ENCODE measurements at places on chromosomes 7 and 10.

- DNase-seq, result no peak
Observed at GRCh38 chr10:27624941-27625340, 120.7 kb downstream of the MKX start.

GRCh38 chr10:71191019-71191418 lies 21.4 kb upstream of the UNC5B start:
- DNase-seq, result no peak

- DNase-seq, result no peak
Observed at GRCh38 chr7:2066251-2066919, 166.4 kb downstream of the MAD1L1 start.

- DNase-seq, result no peak
Observed at GRCh38 chr10:116699049-116699448, 43.3 kb downstream of the HSPA12A start.

DNA sequence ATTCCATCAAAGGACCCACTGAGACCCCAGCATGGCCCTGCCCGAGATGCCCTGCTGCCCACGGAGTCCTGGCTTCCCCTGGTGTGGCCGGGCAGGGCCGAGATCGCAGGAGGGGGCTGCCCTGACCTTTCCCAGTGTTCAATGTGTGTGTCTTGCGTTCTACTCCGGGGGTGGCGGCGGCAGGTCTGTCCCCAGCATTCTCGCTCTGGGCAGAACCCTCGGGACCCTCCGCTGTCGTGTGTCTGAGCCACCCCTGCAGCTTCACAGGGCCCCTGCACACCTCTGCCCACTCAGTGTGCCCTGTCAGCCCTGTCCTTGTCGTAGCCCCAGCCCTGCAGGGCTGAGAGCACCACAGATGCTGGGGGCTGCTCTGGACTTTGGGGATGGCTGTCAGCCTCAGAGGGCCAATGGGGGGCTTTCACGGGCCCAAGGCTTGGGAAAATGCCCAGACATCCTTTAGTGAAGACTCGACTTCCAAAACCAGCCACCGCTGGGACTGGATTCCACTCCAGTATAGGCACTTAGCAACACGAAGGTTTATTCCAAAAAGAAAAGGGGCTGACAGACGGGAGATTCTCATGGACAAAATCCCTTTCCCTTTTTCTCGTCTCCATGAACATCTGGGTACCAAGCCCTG lies 30.0 kb upstream of the KNDC1 start:
- no peak for DNase-seq

GRCh38 chr10:1933215-1933614 lies 195.9 kb upstream of the ADARB2 start:
- no peak for DNase-seq

DNA sequence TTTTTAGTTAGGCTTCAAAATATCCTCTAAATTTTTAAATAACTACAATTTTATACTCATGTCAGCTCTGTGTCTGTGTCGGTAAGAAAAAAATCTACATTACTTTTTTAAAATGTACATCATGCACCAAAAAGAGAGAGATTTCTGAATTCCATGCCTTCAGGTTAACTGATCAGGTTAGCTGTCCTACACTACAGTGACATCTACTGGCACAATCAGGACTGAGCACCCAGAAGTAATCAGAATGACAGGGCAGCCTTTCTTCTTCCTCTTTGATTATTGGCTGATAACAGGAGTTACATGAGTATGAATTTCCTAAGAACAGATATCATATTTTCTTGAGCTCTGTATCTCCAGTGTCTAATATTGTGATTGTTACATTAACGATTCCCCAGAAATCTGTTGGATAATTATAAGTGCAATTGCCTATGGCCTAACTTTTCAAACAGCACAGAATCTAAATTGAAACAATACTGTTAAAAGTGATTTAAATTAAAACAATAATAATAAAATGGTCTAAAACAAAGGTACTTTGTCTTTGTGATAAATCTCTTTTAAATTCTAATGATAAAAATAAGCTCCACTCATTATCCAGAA lies 41.8 kb upstream of the HYCC1 start:
- DNase-seq, result peak; percentile 60

- DNase-seq, result no peak
Observed at GRCh38 chr7:32901629-32902028, 10.1 kb upstream of the KBTBD2 start.

- no peak for DNase-seq
Observed at GRCh38 chr7:8254215-8254614, 7.8 kb downstream of the ICA1 start.

DNA sequence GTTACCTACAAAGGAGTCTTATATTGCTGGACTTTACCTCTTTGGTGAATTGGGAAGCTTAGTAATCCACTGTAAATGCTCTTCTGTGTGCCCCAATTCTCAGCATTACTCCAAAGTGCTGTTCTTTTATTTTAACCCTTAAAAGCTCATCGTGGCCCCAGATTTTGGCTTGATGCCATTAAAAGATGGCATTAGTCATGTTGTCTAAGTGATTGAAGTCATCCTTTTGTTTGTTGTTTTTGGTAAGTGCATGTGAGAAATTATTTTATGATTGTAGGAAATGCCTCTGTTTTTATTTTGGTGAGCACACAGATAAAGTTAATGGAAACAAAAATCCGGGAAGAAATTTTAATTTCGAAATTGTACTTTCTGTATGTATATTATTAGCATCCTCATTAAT lies 82.5 kb upstream of the GATA3 start:
- no peak for DNase-seq

- DNase-seq, result no peak
Observed at GRCh38 chr10:70038923-70039322, 13.7 kb upstream of the MACROH2A2 start.

DNA sequence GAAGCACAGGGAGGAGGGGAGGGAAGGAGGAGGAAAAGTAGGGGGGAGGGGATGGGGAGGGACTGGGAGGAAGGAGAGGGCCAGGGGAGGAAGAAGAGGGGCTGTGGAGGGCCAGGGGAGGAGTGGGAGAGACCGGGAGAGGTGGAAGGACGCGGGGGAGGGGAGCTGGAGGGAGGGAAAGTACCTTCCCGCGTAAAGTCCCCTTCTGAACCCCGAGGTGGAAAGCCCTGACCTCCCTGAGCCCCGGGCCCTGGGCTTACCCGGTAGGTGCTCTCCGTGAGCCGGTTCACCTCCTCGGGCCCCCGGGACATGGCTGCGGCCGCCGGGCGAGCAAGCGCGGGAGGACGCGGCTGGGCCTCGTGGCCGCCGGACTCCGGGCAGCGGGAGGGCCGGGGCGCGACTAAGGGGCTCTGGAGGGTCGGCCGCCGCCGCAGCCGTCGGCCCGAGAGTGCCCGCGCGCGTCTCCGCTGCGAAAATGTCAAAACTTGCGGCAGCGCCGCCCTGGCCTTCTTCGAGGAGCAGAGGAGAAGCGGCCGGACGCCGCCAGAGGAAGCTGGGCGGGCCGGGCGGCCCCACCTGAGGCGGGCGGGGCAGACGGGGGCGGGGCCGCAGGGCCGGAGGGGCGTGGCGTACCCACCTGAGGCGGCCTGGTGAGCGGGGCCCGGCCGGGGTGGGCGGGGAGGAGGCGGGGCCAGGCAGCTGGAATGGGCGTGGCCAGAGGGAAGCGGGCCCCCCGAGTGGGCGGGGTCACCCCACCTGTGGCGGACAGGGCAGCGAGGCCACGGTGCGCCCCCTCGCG lies at the start of gene BAIAP2L1:
Gene BAIAP2L1, minus strand, starts transcription at position 549 of the 799 bp plus-strand sequence. Its CDS starts 238 bp downstream, at position 311.
- DNase-seq, result peak; percentile 30

- DNase-seq, result no peak
Observed at GRCh38 chr7:65304175-65304574, 69.5 kb upstream of the ZNF92 start.

- no peak for DNase-seq
Observed at GRCh38 chr10:371515-371914, 236.3 kb downstream of the ZMYND11 start.

DNA sequence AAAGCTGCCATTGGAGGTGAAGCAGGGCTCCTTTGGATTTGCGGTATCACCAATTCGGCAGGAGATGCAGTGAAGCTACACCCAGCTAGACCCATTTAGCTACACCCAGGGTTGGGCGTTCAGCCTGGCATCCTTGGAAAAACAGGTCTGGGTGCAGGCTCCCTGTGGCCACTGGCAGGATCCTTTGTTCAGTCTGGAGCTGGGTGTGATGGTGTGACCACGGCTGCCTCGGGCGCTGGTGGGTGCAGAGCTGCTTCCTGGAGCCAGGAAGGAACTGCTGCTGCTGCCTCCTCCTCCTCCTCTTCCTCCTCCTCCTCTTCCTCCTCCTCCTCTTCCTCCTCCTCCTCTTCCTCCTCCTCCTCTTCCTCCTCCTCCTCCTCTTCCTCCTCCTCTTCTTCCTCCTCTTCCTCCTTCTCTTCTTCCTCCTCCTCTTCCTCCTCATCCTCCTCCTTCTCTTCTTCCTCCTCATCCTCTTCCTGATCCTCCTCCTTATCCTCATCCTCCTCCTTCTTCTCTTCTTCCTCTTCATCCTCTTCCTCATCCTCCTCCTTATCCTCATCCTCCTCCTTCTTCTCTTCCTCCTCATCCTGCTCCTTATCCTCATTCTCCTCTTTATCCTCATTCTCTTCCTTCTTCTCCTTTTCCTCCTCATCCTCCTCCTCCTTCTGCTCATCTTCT lies 84.0 kb downstream of the GRK5 start:
- DNase-seq, result no peak

GRCh38 chr7:35878351-35878750 lies 77.5 kb downstream of the SEPTIN7 start:
- no peak for DNase-seq

DNA sequence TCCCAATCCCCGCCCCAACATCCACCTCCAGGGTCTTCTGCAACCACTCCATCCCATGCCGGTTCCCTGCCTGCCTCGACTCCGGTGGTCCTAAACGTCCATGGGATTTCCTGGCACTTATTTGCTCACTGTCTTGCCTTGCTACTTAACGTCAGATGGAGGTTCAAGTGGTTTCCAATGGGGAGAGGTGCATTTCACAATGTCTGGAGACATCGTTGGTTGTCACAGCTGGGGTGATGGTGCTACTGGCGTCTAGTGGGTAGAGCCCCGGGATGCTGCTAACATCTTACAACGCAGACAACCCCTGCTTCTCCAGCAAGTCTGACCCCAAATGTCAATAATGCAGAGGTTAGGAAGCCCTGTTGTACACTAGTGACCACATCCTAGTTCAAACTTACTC lies 82.9 kb upstream of the ANLN start:
- no peak for DNase-seq

- DNase-seq, result no peak
Observed at GRCh38 chr10:47440207-47440606, 43.7 kb downstream of the ANXA8 start.

GRCh38 chr10:112687647-112688046 lies 240.6 kb downstream of the VTI1A start:
- DNase-seq, result no peak

All from foreskin melanocyte (primary cell).